CD4-positive, alpha-beta T cell treated with Interleukin-6 for 4 hours (primary cell): ENCODE measurements at places on chromosomes 4 and X.
A peak's percentile ranks its signal among the peaks of the same experiment; 100 is the strongest.

DNA sequence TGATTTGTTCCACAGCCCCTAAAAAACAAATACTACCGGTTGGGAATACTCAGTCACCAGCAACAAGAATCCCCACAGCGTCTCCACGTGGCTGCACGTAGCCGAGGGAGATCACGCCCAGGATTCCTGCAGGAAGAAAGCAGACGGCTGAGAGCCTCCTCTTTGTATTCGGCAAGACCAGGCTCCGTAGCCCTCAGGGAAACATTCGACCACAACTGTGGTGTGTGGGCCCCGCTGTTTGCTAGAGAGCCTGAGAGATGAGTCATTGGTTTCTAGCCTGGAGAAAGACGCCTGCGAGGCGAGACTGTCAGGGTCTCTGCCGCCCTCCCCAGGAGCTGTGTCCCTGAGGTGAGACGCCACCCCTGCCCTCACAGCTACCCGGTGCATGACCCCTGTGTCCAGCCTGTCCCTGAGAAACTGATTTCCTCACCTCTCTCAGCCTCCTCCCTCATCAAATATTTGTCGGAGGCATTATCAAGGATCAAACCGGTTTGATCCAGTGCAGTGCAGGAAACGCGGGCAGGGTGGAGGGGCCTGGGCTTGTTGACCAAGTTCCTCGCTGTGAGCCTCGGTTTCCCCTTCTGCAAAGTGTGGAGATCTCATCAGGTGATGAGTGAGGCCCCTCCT lies 4.7 kb upstream of the S100P start:
- DNase-seq = peak; percentile 81

GRCh38 chr4:151000747-151001429 lies 14.2 kb downstream of the LRBA start:
- no peak for DNase-seq

GRCh38 chrX:107673431-107673830 lies 45.1 kb downstream of the PRPS1 start:
- DNase-seq = no peak

- no peak for DNase-seq
These were observed 1040.9 kb downstream of the DMD start for GRCh38 chrX:32170481-32170880.

DNA sequence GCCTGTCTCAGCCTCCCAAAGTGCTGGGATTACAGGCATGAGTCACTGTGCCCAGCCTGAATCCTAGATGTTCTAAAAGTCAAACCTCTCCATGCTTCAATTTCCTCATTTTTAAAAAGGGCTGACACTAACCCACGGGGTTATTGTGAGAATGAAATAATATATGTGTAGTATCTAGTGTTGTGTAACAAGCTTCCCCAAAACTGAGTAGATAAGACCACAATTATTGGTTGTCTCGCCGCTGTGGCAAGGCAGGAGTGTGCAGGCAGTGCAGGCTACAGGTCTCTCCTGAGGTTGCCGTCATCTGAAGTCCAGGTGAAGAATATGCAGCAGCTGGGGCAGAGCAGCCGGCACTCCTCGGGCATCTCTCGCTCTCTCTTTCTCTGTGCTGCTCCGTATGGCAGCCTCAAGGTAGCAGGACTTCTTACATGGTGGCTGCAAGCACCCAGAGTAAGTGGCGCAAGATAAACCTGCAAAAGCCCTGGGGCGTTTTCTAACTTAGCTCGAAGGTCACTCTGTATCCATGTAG lies 30.9 kb downstream of the RAB33B start:
- DNase-seq = no peak

DNA sequence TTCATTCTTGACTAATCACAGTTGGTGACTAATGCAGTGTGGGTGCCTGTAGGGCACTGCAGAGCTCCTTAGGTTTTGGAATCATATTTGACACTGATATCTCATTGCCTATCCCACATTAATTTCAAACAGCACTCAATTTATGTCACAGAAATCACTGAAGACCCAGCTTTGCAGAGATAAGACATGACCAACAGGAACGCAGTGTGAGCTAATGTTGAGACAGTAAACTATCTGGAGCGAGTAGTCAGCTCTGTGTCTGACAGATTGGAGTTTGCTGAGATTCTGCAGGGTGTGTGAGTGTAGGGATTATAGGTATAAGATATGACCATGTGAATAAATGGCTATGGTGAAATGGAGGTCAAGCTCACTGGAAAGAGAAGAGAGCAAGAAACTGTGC lies 1586.1 kb upstream of the AGA start:
- no peak for DNase-seq

- no peak for DNase-seq
These were observed 174.5 kb downstream of the AASDH start for GRCh38 chr4:56212774-56213173.

DNA sequence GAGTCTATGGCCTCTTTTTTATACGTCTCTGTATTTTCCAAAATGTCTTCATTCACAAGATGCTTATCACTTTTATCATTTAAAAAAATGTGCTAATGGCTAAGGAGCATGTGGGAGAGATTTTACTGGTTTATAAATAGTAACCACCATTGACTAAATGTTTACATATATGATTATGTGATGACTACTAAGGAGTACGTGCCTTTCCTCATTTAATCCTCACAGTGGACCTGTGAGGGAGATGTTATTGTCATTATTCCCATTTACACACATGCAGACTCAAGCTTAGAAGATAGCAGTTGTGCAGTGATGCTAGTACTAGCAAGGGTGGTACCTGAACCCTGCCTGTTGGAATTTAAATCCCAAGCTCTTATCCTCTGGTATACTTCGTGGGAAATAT lies 2.4 kb downstream of the SRD5A3 start:
- DNase-seq = no peak

DNA sequence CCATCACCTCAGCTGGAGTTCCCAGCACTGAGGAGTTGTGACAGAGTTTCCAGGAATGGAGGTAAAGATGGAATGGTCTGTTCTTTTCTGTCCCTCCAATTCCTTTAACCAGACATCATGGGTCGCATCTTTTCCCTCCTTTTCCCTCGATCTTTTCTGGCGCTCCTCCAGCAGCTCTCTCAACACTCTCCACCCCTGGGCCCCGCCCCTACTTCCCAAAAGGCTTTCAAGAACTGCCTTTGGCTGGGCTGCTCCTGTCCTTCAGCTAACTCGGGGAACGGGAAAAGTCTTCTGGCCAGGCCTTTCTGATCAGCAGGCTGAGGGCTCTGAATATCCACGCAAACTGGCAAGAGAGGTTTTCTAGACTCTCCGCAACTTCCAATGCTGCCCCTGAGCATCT lies 34.0 kb downstream of the UTP14A start:
- no peak for DNase-seq

GRCh38 chr4:174005422-174005821 lies 278.0 kb downstream of the FBXO8 start:
- DNase-seq = no peak

- no peak for DNase-seq
These were observed 197.6 kb upstream of the GYPA start for GRCh38 chr4:144338148-144338547.

GRCh38 chr4:112378858-112379257 lies 81.7 kb downstream of the ALPK1 start:
- no peak for DNase-seq

DNA sequence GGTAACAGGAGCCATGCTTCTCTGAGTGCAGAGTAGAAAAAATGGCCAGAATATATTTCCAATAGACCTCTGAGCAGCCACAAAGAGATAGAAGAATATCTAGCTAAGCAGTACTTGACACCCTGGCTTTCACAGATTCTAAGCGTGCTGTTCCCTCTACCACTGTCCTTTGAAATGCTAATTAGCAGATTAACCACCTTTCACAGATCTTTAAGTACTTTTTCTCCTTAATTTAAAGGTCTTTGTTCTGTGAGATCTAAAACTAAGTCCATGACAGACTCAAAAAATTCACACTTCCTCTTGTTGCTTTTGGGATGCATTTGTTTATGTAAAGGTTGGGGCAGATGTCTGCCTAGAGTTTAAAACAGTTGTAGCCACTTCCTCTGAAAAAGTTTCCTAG lies 28.3 kb upstream of the MAGEC2 start:
- DNase-seq = no peak

GRCh38 chr4:140094438-140095420 lies 59.3 kb downstream of the MAML3 start:
- DNase-seq = peak; percentile 73

DNA sequence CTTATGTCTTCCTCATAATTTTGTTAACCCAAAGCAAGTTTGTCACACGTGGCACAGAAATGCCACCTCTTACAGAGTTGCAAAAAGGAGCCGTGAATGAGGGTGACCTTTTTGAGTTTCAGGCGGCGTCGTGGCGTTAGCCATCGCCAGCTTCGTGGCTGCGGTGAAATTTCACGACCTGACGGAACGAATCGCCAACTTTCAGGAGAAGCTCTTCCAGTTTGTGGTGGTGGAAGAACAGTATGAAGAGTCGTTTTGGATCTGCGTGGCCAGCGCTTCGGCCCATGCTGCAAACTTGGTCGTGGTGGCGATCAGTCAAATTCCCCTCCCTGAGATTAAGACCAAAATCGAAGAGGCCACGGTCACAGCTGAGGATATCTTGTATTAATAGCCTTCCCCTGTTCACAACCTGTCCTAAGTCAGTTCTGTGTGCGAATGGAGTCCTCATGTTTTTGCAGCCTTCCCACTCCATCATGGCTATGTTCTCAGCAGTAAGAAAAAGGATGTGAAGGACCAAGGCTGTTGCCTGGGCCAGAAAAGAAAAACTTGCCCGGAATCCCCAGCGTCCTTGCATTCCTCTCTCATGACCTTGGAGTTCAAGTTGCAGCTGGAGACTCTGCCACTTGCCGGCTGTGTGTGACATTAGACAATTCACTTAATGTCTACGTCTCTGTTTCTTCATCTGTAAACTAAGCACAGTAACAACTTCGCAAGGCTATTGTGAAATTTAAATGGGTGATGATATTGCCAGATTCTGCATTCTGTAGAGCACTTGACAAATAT lies 11.9 kb downstream of the CLRN2 start:
- no peak for DNase-seq

DNA sequence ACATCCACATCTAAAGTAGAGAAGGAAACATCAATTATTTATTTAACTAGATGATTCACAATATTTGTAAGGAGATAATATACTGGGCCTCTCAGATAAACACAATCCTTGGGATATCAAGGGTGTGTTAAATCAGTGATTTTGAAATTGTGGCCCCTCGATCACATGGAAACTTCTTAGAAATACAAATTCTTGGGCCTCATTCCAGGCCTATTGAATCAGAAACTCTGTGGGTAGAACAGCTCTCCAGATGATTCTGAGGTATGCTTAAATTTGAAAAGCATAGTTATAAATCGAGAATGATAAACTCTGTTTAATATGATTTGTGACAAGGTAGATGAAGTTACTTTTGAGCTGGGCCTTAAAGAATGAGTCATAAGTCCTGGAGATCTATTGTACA lies 64.3 kb upstream of the GPR174 start:
- no peak for DNase-seq

DNA sequence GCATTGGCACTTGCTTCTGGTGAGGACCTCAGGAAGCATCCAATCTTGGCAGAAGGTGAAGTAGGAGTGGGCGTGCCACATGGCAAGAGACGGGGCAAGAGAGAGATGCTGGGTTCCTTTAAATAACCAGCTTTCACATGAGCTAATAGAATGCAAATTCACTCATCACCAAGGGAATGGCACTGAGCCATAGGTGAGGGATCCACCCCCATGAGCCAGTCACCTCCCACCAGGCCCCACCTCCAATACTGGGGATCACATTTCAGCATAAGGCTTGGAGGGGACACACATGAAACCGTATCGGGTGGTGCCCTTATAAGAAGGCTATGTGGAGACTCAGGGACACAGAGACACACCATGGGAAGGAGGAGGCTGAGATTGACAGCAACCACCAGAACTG lies 140.0 kb upstream of the MSX1 start:
- no peak for DNase-seq

DNA sequence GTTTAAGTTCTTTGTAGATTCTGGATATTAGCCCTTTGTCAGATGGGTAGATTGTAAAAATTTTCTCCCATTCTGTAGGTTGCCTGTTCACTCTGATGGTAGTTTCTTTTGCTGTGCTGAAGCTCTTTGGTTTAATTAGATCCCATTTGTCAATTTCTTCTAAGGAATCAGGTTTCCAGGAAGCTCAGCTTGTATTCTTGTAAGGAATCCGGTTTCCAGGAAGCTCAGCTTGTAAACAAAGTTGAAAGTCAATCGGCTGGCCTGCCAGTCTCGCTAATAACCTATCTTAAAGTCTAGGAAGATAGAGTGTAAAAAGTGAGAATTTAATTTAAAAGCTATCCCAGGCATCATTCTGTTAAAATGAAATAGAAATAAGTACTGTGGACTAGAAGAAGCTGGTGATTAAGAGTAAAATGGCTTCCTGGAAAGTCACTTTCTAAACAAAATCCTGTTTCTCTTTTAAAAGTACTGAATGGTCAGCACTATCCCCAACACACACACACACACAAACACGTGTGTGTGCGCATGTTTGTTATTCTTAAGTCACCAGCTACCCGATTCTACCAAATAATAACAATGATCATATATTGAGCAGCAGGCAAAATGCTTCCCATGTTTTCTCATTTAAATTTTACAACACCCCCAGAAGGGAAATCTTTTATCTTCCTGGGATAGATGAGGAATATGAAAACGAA lies 171.7 kb downstream of the PAPSS1 start:
- DNase-seq = no peak

DNA sequence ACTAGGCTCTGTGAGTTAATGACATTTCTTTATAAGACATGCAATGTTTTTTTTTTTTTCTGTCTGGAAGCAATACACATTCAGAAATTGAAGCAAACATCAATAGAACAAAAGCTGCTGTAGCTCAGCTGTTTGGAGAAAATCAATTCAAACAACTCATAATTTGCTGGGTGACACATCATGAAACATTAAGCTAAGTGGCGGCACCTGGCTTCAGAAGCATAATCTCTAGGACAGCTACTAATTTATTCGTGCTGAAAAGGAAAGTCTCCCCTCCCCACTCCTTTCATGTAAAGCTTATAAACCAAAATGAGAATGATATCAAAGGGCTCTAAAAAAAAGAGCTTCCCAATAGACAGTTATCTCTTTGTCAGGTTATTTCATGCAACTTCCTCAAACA lies 73.9 kb downstream of the LUZP4 start:
- DNase-seq = no peak

DNA sequence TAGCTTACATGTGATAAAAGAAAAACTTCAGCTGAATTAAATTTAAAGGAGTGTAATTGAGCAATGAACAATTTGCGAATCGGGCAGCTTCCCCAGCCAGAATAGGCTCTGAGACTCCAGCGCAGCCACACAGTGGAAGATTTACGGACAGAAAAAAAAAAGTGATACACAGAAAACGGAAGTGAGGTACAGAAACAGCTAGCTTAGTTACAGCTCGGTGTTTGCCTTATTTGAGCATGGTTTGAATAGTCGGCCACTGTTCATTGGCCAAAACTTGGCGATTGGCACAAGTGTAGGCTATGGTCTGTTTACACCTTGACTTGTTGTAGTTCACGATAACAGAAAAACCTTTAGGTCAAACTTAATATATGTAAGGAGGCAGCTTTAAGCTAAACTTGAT lies 16.7 kb upstream of the SUPT20HL1 start:
- no peak for DNase-seq

GRCh38 chrX:100819534-100819836 lies 706 bp upstream of the CSTF2 start:
- no peak for DNase-seq

GRCh38 chrX:53483838-53484405 lies 49.8 kb upstream of the HSD17B10 start:
- no peak for DNase-seq

GRCh38 chr4:139368998-139369397 lies 66.7 kb upstream of the NDUFC1 start:
- DNase-seq = no peak

- DNase-seq = peak; percentile 21
These were observed 71.8 kb downstream of the SUPT20HL2 start for GRCh38 chrX:24241822-24242648.

GRCh38 chrX:78111140-78111931 lies 7.3 kb downstream of the PGK1 start:
- no peak for DNase-seq

GRCh38 chrX:40849906-40850823 lies 114.8 kb upstream of the MED14 start:
- DNase-seq = no peak
